Thoracic aorta endothelial cell (primary cell): ENCODE measurements at places on chromosomes 7 and 10. TPM values are rescaled to one million over a fixed set of nuclear protein-coding genes. Genes with fewer than 3 reads are reported as not detected.

The MINDY4 gene
- 3.6 and 6.6 TPM in 2 replicates for total RNA-seq

The C10orf62 gene
- 0.29 TPM in 1 of 2 replicates, not detected in the other for total RNA-seq

The CYP3A4 gene
- not detected in 2 replicates for total RNA-seq

The ADD3 gene
- total RNA-seq: 57.3 and 71.3 TPM in 2 replicates

The VOPP1 gene
- 145 and 163 TPM in 2 replicates for total RNA-seq

The TRIL gene
- under 0.01 and 0.40 TPM in 2 replicates for total RNA-seq

The NCOA4 gene
- total RNA-seq: 261 and 299 TPM in 2 replicates

The IKZF1 gene
- not detected in 2 replicates for total RNA-seq

The LRRN3 gene
- total RNA-seq: not detected in 2 replicates

The DDC gene
- not detected in 2 replicates for total RNA-seq

The PNLIPRP3 gene
- not detected in 2 replicates for total RNA-seq

The C10orf105 gene
- total RNA-seq: 0.07 TPM in 1 of 2 replicates, not detected in the other

The FAM237B gene
- total RNA-seq: not detected in 2 replicates

The MACC1 gene
- not detected in 2 replicates for total RNA-seq

The NAT16 gene
- total RNA-seq: not detected in 2 replicates

The PLCE1 gene
- under 0.01 and 0.07 TPM in 2 replicates for total RNA-seq

The RABGEF1 gene
- 20.5 and 23.4 TPM in 2 replicates for total RNA-seq

The VAX1 gene
- total RNA-seq: not detected in 2 replicates

The UNCX gene
- not detected in 2 replicates for total RNA-seq

The TMEM196 gene
- not detected in 2 replicates for total RNA-seq

The LHFPL3 gene
- total RNA-seq: not detected in 2 replicates

The STMP1 gene
- 19.5 and 24.8 TPM in 2 replicates for total RNA-seq

The TMEM273 gene
- total RNA-seq: 4.7 and 4.8 TPM in 2 replicates

The SH2D4B gene
- under 0.01 and 0.07 TPM in 2 replicates for total RNA-seq

The KLF14 gene
- not detected in 2 replicates for total RNA-seq

The AP4M1 gene
- total RNA-seq: 14.5 and 18.9 TPM in 2 replicates

The ZNF735 gene
- total RNA-seq: not detected in 2 replicates

The PLPP4 gene
- 4.7 and 8.0 TPM in 2 replicates for total RNA-seq

The NKX1-2 gene
- total RNA-seq: not detected in 2 replicates

The POU6F2 gene
- total RNA-seq: not detected in 2 replicates

The EIF4EBP2 gene
- total RNA-seq: 60.2 and 62.4 TPM in 2 replicates

The SLC35B4 gene
- total RNA-seq: 18.4 and 21.9 TPM in 2 replicates

The CISD1 gene
- 63.2 and 66.1 TPM in 2 replicates for total RNA-seq

The GPRIN2 gene
- total RNA-seq: not detected in 2 replicates

The MBL2 gene
- not detected in 2 replicates for total RNA-seq

The NUPR2 gene
- total RNA-seq: not detected in 2 replicates

The NPVF gene
- total RNA-seq: not detected in 2 replicates

The GIMAP2 gene
- 39.8 and 44.8 TPM in 2 replicates for total RNA-seq

The TDRD1 gene
- total RNA-seq: 0.07 TPM in 1 of 2 replicates, not detected in the other

The BHLHA15 gene
- total RNA-seq: 1.1 and 1.4 TPM in 2 replicates

The GDF10 gene
- total RNA-seq: not detected in 2 replicates

The EBF3 gene
- 0.13 and 0.50 TPM in 2 replicates for total RNA-seq

The LRGUK gene
- 0.13 and 0.29 TPM in 2 replicates for total RNA-seq

The FLNC gene
- total RNA-seq: 93.9 and 109 TPM in 2 replicates

The SCART1 gene
- 0.66 and 0.86 TPM in 2 replicates for total RNA-seq

The PHKG1 gene
- total RNA-seq: 0.27 and 0.57 TPM in 2 replicates

The POLL gene
- total RNA-seq: 10.9 and 15.2 TPM in 2 replicates

The ZC3HAV1L gene
- total RNA-seq: 31.3 and 31.9 TPM in 2 replicates

The ASIC3 gene
- 0.07 TPM in 1 of 2 replicates, not detected in the other for total RNA-seq

The OPN1SW gene
- not detected in 2 replicates for total RNA-seq
